ENCODE measurements at places on chromosomes 2 and 18.

GRCh38 chr2:21270708-21271122 is 146.9 kb downstream of the TDRD15 start:
- DNase-seq, result no peak

GRCh38 chr2:239835056-239835455 is 190.1 kb downstream of the NDUFA10 start:
- DNase-seq, result no peak

- DNase-seq, result no peak
Measured at GRCh38 chr2:23379220-23379695, 5.7 kb upstream of the KLHL29 start.

DNA sequence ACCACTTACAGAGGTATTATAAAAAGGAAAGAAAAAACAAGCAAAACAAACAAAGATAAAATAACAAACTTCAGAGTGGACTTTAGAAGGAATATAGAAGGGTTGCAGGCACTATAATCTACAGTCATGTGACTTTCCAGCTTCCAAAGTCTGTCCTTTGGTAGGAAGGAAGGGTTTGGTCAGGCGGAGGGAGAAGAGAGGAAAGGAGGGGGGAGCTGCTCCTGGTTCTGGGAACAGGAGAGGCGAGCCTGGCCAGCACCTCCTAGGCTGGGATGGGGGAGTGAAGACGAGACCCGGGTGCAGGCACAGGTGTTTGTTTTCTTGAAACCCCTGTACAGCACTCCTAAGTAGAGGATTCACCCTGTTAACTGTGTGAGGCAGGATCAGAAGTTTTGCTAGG is 53.8 kb upstream of the GATA6 start:
- no peak for DNase-seq

DNA sequence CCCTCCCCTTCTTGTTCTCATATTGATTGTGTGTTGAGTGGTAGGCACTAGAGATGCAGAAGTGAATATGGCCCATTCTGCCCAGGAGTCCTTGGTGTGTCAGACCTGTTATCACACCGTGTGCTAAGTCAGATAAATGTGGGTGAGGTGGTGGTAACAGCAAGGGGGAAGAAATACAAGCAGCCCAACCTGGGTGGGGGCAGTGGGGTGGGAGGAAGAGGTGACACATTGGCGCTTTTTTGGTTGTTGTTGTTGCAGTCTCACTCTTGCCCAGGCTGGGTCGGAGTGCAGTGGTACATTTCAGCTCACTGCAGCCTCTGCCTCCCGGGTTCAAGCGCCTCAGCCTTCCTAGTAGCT is 12.8 kb downstream of the B3GNT2 start:
- no peak for DNase-seq

GRCh38 chr2:25991965-25992364 is 9.7 kb upstream of the KIF3C start:
- DNase-seq, result no peak

- DNase-seq, result no peak
Measured at GRCh38 chr2:56239437-56239836, 55.6 kb downstream of the CCDC85A start.

GRCh38 chr2:237833546-237833945 is 25.9 kb upstream of the RAMP1 start:
- DNase-seq, result no peak

GRCh38 chr2:69753659-69754363 is 11.9 kb downstream of the ANXA4 start:
- DNase-seq, result no peak

GRCh38 chr2:203719456-203720410 is 13.3 kb downstream of the CD28 start:
- DNase-seq, result no peak

DNA sequence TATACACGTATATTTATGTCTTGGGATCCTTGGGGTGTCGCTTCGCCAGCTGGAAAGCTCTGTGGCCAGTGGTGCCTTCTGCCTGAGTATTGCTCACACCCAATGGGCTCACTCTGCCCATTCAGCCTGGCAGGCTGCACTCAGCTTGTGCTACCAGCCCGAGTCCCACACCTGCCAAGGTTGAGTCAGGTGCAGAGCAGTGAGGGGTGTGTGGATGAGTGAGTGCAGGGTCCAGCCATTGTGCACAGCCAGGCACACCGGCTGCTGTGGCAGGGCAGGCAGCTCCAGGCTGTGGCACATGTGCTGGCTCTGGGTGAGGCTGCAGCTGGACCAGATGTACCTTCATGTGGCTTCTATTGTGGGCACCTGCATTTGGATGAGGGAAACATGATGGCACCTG is 496.9 kb upstream of the LINC00305 start:
- no peak for DNase-seq

GRCh38 chr2:187617905-187618304 is 63.7 kb upstream of the TFPI start:
- no peak for DNase-seq

- no peak for DNase-seq
Measured at GRCh38 chr2:14975381-14975780, 342.9 kb downstream of the LRATD1 start.

DNA sequence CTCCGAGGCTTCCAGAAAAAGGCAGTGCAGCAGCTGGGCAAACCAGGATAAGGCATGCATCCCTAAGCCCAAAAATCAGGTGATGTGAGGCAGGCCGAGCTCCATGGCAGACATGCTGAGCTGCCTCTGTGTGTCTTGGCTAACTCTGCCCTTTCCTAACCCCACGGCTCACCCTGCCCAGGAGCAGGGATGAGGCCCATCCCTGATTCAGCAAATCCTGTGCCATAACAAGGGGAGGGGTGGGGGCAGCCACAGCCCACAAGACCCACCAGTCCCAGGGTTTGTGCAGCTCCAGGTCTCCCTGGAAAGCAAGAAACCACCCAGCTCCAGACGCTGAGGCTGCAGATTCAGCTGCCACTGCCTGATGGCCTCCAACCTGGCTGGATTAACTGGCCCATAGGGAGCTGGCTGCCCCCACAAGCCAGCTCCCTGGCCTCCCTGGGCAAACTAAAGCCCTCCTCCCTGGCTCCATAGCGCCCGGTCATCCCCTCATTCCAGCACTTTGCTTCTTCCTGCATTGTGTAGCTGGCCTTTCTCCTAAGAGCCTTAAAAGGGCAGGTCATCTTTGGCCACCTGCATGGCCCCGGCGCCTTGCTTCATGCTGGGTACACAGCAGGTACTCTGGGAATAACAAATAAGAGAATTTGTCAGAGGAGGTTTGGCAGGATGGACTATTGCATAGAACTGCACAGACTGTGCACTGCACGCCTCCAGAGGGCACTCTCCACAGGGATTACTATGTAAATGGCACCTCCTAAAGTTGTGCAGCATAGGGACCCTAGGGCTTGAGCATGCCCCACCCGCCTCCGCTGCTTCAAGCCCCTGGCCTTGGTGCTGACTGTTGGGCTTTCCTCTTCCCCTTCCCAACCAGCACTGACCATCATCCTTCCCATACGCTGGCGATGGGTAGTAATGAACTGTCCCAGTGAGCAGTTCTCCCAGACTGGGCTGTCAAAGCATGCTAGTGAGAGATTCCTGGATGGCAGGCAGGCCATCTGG is 10.7 kb downstream of the STEAP3 start:
- DNase-seq, result no peak

Data from right forelimb (tissue), 1 donor.